Ammon's horn (tissue), 1 donor: ENCODE measurements at places on chromosomes 11 and 22.

- DNase-seq: no peak
Observed at GRCh38 chr22:48884786-48885185, 942.9 kb downstream of the BRD1 start.

- no peak for DNase-seq
Observed at GRCh38 chr11:116928845-116929244, 91.4 kb upstream of the APOA1 start.

DNA sequence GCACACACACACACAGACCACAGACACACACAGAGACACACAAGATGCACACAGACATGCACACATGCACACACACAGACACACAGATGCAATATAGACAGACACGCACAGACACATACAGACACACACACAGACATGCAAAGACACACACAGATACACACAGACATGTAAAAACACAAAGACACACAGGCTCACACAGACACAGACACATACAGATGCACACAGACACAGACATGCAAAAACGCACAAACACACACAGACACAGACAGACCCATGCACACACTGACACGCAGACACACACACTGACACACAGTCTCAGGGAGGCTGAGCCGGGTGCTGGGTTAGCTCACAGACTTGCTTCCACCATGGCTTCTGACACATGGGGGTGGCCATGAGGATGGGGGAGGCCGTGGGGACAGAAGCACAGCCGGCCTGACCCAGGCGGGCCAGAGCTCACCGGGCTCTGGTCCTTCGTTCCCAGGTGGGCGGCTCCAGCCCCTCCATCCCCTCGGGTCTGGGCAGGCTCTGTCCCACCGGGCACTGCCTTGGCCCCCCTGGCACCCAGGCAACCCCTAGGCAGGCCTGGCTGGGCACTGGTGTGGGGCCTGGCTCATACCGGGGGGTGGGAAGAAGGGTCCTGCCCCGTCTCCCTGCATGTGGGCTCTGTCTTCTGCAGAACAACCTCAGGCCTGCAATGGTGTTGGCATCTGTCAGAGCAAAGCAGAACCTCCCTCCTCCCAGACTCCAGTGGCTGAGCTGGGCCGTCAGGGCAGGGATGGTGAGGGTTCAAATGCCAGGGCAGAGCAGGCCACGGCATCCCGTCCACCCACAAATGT lies 1489.5 kb downstream of the BRD1 start:
- no peak for DNase-seq

DNA sequence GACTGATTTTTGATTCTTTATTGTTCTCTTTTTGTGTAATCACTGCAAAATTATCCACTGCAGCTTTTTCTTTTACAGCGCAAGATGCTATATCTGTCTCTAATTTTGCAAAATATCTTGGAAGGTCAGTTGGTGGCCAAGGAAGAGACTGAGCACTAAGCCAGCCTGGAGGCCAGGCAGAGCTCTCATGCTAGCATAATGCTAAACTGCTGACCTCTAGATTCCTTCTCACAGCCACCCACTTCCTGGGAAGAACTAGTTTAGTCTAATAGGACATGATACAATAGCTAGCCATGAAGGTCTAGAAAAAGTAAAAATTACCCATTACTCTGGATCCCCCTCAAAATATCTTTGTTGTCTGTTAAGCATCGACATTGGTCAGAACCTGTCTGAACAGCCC lies 227.2 kb upstream of the ARHGAP20 start:
- DNase-seq: no peak

GRCh38 chr11:2816941-2817421 lies 68.6 kb downstream of the CDKN1C start:
- no peak for DNase-seq
